Upper lobe of right lung (tissue), 1 donor: ENCODE measurements at places on chromosomes 4 and X. TPM values are rescaled to one million over a fixed set of nuclear protein-coding genes. Genes with fewer than 3 reads are reported as not detected.

Gene RAB33A
- 0.75 TPM for total RNA-seq

Gene NAA11
- not detected for total RNA-seq

Gene RHOH
- total RNA-seq = 8.8 TPM

Gene CFAP47
- not detected for total RNA-seq

Gene CFP
- 14.9 TPM for total RNA-seq

Gene GPR173
- total RNA-seq = 1.3 TPM

Gene NAAA
- 24.1 TPM for total RNA-seq

DNA sequence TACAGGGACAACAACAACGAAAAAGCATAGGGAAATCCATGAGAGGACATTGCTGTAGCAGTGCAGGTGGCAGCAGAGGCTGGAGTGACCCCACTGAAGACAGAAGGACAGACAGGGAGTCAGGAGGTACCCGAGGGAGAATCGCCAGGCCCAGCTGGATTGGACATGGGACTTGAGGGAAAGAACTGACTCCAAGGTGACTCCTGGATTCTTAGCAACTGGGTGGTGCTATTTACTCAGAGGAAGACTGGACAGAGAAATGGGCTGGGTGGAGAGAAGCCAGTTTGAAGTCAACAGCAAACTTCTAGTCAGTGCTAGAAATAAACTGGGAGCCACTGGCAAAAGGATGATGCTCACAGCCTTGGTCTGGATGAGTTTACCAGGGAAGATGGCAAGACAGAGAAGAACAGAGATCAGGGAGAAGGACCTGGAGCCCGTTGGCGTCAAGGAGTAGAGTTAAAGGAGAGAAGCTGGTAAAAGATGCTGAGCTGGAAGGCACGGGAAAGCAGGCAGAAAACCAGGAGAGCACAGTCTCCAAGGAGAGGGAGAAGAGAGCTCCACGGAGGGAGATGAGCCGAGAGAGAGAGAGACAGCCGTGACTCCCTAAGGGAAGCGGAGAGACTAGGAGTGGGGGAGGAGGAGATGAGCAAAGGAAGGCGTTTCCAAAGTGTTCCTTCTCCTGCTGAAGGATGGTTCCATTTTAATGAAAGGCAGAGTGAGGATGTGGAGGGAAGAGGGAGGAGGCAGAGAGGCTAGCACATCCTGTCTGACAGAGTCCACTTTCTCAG, 119.4 kb downstream of the AFAP1 start:
- no peak for DNase-seq

- DNase-seq = no peak
These were observed 341.1 kb downstream of the IL15 start for GRCh38 chr4:141977433-141977832.

GRCh38 chr4:56671373-56671772, 9.7 kb downstream of the HOPX start:
- no peak for DNase-seq

DNA sequence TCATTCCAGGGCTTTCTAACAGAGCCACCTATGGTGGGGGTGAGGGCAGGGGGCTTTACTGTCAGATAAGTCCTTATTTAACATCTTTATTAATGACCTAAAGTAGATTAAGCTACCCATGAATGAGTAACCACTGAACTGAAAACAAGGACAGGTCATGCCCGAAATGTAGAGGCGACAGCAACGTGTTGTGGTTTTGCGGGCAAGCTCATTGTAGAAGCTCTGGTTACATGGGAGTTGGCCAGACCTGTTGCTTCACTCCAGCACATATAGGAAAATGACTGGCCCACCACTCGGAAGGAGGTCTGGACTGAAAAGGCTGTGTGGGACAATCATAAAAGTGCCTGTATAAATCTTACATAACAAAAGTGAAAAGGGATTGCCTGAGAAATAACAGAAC, 109.6 kb upstream of the NDP start:
- no peak for DNase-seq

- no peak for DNase-seq
These were observed 199.3 kb downstream of the PCDH7 start for GRCh38 chr4:30919458-30919857.

GRCh38 chr4:56870946-56871345, 36.8 kb upstream of the REST start:
- DNase-seq = no peak

GRCh38 chr4:89142691-89143669, 31.6 kb downstream of the TIGD2 start:
- no peak for DNase-seq

GRCh38 chr4:83150653-83151330, 36.3 kb upstream of the PLAC8 start:
- DNase-seq = no peak

GRCh38 chr4:47838445-47838844, 578 bp upstream of the CORIN start:
- DNase-seq = no peak

- no peak for DNase-seq
These were observed 21.3 kb downstream of the ALPK1 start for GRCh38 chr4:112318239-112319142.

GRCh38 chr4:76307660-76308014, 1.1 kb downstream of the STBD1 start:
- DNase-seq = no peak

GRCh38 chr4:10260777-10261176, 144.2 kb upstream of the WDR1 start:
- no peak for DNase-seq

DNA sequence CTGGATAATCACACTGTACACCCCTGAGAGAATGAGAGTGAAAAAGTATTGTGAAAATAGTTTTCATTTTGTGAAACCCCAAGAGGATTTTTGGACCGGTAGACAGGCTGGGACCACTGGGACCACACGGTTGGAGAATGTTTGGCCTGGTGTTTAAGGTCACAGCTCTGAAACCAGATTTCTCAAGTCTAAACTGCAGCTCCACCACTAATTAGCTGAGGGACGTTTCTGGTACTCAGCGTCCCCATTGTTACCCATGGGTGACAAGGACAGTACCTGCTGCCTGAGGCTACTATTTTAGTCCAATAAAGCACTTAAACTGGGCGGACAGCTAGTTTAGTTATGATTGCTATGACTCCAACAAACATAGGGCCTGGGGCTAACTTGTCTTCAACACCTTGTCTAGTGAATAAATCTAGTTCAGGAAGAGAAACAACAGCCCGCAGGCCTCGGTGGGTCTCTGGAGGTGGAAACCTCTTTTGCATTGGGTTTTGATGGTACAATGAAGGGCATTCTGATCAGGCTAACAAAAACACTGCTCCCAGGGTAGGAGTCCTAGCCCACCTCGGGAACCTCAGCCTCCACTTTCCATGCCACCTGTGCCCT, 509 bp upstream of the USP11 start:
- DNase-seq = no peak

- DNase-seq = no peak
These were observed 25.3 kb upstream of the GATB start for GRCh38 chr4:151786158-151786495.
